ENCODE measurements at places on chromosomes 16 and 17.

DNA sequence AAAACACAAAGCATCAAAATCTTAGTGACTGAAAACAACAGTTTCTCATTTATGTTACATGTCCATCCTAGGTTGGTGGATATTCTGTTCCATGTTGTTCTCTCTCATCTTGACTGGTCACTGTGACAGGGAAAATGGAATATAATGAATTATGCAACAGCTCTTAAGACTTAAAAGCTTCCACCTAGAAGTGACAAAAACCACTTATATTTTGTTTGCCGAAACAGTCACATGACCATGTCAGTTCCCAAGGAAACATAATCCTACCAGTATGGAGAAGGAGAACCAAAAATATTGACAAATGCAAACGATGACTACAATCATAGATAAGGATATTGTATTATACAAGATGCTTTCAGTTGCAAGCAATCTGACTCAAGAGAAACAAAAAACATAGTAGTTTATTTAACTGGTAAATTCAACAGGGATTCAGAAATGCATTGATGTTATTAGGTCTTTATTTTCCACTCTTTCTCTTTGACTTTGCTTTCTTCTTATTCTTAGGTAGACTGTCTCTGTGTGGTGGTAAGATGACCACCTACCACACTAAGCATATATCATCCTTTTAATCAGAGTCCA lies 103.8 kb downstream of the SSH2 start:
- no peak for DNase-seq

GRCh38 chr17:49830605-49831004 lies 17.3 kb downstream of the TAC4 start:
- no peak for DNase-seq

DNA sequence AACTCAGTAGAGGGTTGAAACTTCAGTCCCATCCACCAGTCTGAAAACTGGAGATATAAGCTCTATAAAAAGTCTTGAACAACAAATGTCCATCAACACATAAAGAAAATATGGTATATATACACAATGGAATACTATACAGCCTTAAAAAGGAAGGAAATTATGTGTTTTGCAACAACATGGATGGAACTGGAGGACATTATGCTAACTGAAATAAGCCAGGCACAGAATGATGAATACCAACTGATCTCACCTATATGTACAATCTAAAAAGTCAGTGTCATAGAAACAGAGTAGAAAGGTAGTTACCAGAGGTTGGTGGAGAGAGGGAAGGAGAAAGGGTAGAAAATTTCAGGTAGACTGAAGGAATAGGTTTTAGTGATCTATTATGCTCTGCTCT lies 438.1 kb downstream of the CA10 start:
- no peak for DNase-seq

- no peak for DNase-seq
These were observed 25.1 kb downstream of the SMARCE1 start for GRCh38 chr17:40622509-40622928.

- no peak for DNase-seq
These were observed 7.2 kb downstream of the SPACA3 start for GRCh38 chr17:32998887-32999228.

DNA sequence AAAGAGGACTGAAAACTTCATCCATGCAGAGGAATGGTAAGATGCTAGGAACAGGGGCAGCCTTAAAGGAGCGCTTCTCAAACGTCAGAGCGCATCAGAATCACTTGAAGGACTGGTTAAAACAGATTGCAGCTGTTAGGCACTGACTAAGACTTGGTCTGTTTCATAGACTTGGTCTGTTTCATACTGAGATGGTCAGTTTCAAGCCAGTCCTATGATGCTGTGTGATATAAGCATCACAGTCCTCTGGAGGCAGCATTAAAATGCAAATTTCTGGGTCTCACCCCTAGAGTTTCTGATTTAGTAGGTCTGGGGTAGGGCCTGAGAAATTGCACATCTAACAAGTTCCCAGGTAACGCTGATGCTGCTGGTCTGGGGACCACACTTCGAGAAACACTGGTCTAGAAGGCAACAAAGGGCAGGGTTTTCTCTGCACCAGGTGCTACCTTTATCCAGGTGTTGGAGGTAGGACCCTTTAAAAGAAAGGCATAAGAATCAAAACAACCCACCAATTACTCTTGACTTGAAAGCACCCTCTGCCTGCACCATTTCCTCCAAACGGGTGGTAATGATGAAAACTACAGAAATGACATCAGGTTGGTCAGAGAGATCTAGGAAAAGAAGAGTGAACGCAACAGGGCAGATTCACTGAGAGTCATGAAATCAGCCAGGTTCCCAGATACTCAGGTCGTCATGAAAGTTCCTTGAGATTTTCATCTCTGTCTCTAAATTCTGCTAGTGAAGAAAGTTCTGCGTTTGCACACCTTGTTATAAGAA lies 95.0 kb upstream of the RCVRN start:
- DNase-seq: no peak

GRCh38 chr16:61892531-61892930 lies 143.7 kb downstream of the CDH8 start:
- DNase-seq: no peak

DNA sequence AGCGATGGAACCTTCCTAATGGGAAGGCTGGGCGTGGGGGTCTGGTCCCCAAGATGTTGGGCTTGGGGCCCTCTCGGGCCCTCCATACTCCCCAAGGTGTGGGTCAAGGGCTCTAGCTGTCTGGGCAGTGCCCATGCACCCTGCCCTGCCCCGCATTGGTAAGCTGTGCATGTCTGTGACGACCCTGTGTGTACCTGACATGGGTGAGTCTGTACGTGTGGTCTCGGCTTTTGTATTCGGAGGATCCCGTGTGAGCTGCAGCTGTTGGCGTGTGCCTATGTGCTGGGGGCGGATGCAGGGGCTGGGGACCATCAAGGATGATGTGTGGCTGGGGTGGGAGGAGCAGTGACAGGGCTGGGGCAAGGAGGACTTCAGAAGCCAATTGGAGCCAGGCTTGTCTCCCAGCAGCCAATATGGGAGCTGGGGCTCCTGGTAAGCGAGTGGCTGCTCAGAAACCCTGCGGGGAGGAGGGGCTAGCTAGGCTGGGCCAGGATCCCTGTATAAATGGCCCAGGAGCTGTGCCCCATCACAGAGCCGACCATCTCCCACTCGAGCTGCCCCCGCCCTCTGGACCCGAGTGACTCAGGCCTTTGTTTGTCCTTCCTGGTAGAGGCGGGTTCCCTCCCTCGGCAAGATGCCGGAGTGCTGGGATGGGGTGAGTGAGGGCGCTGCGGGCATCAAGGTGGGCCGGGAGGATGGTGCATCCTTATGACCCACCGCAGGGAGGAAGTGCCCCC lies at the start of gene NDRG4:
TSS of gene NDRG4 (plus strand) at position 529 of the 737 bp plus-strand sequence. CDS start at position 635, 106 bp downstream.
- DNase-seq: no peak

DNA sequence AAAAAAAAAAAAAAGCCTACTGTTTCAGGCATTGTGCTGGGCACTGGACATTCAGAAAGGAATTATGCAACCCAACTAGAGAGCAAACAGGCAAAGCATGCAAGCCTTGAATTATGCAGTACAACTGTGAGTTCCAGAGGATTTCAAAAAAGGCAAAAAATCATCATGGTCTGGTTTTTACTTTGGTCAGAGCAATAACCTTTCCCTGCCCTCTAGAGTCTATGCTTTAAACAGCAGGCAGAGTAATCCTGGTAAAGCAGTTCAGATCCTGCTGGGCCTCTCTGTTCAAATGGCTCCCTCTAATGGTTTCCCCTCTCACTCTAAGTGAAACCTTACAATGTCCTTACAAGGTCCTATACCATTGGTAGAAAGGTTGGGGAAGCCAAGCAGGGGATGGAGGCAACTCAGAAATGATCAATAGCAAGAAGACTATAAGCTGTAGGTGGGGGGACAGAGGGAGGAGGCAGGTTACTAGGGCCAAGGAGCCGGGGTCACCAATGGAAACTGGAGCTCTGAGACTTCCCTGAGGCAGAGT lies 4.6 kb upstream of the TAF15 start:
- no peak for DNase-seq

DNA sequence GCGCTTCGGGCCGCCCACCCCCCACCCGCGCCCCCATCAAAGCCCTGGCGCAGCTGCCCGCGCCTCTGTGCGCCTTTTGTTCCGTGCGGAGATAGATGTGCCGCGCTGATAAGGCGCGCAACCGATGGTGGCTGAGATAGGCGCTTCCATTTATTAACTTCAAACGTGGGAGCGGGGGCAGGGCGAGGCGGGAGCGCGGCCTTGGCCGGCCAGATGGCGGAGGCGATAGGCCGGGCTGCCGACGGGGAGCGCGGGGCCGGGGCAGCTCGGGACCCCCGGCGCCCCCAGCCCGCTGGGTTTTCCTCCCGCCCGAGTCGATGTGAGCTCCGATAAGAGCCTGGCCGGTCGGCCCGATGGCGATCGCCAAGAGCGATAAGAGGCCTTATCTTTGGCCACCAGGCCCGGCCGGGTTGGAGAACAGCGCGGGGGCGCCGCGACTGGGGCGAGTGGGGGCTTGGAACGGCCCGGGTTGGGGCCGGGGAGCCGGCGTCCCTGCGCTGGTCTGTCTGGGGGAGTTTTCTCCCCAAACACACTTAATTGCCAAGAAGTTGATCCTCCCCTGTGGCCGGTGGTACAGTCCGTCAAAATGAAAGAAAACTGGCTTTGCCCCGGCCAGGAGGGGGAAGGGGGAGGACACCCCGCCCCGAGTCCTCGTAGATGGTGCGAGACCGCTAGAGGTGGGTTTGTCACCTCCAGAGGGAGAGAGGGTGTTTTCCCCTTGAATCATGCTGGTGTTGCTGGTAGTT lies 2.7 kb downstream of the ZFPM1 start:
- no peak for DNase-seq

GRCh38 chr16:64507240-64508024 lies 614.4 kb downstream of the CDH11 start:
- DNase-seq: no peak

DNA sequence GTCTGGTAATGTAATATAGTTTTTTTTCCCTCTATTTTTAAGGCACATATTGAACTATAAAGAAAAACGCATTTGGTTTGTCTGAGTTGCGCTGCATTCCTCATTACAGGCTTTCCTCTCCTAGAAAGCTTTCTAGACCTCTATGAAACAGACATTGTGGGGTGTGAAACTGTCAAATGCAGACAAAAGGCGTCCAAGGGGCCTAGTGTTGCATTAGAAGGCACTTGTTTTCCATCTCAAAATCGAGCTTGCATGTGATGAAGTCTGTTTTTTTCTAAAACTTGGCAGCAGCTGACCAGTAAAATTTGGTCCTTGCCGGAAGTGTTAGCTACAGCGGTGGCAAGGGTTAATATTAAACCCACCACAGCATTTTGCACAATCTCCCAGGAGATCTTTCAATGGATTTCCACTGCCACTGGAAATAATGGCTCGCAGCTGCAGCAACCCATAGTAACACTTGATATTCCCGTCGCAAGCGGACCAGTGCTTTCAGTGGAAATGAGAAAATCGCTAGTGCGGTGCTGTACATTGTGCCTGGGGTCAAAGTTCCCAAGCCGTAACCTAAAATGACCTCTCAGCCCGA lies 602.6 kb downstream of the KCNJ2 start:
- no peak for DNase-seq

GRCh38 chr17:44170499-44171201 lies at the start of gene ASB16:
Gene ASB16 (plus strand): TSS chr17:44170704. CDS start chr17:44170790, 86 bp downstream.
- DNase-seq: no peak

DNA sequence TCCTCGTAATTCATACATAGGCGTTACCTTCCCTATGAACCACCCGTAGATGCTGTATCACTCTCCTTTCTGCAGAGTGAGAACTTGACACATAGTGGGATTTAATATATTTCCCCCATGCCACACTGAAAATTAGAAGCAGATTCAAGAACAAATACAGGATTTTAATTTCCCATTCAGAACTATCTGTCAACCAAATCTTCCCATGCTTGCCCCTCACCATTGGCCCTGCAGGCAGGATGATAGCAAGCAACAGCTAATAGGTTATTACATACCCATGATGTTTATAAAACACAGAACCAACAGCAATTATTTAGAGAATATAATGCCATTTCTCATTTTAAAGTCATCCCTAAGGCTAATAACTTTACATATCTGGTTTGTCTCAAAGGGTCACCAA lies 55.0 kb upstream of the GNAO1 start:
- no peak for DNase-seq

DNA sequence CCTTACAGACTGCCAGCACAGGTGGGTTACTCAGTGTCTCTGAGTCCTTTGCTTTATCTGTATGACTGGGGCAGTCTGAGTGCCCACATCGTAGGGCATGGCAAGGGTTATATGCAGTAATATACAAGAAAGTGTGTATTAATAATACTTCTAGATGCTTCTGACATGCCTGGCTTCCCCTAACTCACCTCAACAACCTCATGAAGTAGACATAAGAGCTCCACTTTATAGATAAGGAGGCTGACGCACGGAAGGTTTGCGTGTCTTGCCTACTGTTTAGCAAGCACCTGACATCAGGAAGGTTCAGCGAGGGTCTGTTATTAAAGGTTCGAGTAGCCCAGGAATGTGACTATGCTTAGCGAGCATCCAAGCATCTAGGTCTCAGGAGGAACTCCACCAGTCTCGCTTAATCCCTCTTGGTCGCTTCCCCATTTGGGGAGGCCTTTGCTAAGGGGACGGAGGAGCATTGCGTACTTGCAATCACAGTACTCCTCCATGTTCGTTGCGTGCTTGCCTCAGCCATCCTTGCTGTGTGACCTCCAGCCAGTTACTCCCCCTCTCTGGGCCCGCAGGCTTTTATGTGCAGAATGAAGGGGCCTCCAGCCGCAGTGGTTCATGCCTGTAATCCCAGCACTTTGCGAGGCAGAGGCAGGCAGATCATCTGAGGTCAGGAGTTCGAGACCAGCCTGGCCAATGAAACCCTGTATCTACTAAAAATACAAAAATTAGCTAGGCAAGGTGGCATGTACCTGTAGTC lies 1.6 kb downstream of the KCNG4 start:
- no peak for DNase-seq
